CD4-positive, alpha-beta T cell treated with Interleukin-17A for 4 hours (primary cell): ENCODE measurements at places on chromosomes 4 and X.

- DNase-seq = no peak
These were observed 33.9 kb downstream of the BCLAF3 start for GRCh38 chrX:19956923-19957322.

DNA sequence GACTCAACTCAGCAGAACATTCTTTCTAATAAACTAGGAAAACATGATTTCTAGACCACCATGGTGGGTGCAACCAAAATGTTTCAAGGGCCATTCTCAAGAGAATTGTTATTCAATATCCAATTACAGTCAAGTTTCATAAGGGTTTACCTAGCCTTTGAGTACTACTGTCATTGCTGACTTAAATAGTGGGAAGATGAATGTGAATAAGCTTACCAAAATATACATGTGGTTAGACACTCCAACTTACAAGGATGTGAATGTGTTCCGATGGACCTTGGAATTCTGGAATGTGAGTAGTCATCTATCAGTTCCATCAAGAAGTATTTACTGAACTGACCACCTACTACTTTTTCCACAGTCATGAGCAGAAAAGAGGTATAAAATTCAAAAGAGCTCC, 16.9 kb downstream of the SH3RF1 start:
- DNase-seq = no peak

DNA sequence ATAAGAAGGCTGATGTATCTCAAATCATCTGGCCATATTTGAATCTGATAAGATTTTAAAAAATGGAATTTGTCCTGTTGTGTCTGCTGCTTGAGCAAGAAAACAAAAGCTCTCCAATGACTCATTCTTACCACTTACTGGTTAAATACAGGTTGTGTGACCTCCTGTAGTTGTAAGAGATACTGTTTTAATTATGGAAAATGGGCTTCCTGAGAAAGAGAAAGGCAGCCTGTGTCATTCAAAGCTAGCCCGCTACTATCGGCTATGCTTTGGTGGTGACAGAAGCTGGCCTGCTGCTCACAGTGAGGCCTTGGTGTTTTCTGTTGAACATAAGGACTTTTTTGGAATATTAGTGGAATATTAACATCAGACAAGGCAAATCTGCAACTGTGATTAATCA, 1722.1 kb upstream of the PCDH10 start:
- no peak for DNase-seq

GRCh38 chr4:131408102-131408501, 1741.0 kb upstream of the PCDH10 start:
- DNase-seq = no peak

DNA sequence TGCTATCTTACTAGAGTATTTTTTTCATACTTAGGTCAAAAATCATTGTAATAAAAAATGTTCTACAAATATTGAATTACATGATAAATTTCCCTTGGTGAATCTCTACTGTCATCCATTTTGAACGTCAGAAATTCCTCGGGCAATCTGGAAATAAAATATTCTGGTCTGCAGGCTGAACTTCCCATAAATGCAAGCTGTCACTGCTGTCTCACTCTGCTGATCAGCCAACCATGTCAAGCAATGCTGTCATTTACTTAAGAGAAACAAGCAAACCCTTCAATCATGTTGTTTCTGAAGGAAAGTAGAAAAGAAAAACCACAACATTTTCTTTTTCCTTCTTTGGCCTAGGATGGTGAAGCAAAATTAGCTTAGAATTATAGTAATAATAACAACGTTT, 514.2 kb upstream of the GALNT7 start:
- no peak for DNase-seq

DNA sequence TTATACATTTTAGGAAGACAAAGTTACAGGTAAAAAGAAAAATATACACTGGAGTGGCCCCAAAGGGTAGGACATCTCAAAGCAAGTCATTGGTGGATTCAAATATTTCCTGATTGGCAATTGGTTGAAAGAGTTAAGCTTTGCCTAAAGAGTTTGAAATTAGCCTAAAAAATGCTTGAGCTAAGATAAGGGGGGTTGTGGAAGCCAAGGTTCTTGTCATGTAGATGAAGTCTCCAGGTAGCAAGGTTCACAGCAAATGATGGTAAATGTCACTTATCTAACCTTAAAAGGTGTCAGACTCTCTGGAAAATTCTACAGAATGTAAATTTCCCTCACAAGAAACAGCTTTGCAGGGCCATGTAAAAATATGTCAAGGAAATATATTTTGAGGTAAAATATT, 596.7 kb downstream of the FAT4 start:
- DNase-seq = no peak

- no peak for DNase-seq
These were observed 394.2 kb downstream of the ARHGAP24 start for GRCh38 chr4:85869181-85869580.

GRCh38 chr4:61588621-61589402, 388.7 kb downstream of the ADGRL3 start:
- no peak for DNase-seq

DNA sequence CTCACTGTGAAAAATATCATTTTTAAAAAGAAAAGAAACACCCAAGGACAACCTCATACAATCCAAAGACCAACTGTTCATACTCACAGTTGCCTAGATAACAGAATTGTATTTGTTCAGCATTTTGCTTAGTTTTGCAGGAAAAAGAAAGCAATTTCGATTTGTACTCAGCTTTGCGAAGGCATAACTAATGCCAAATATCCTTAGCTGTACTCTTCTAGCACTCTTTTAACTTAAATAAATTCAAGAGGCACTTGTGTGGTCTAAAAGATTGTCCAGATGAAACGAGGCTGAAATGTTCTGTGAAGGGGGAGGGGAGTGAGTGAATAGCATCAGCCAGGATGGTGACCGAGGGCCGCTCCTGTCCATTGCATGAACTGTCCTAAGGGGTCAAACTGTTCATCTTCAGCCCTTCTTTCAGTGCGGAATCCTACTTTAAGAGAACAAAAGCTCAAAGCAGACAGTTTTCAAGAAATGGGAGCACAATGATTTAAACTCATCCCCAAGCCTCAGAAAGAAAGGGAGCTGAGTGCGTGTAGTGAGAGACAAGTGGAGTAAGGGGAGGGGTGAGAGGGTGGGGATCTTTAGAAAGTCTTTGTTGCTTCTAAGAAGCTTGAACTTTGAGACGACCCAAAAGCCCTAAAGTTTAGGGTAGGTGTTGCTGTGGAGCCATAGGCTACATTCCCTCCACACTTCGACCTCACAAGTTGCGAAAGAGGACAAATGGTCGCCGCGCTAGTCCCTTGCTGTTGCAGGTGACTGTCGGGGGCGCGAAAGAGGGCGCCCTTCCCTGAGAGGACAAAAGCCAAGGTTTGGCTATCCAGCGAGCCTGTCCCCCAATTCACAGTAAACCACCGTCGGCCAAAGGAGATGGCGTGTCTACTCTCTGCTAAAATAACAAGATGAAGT, 4.0 kb upstream of the NEUROG2 start:
- DNase-seq = no peak

DNA sequence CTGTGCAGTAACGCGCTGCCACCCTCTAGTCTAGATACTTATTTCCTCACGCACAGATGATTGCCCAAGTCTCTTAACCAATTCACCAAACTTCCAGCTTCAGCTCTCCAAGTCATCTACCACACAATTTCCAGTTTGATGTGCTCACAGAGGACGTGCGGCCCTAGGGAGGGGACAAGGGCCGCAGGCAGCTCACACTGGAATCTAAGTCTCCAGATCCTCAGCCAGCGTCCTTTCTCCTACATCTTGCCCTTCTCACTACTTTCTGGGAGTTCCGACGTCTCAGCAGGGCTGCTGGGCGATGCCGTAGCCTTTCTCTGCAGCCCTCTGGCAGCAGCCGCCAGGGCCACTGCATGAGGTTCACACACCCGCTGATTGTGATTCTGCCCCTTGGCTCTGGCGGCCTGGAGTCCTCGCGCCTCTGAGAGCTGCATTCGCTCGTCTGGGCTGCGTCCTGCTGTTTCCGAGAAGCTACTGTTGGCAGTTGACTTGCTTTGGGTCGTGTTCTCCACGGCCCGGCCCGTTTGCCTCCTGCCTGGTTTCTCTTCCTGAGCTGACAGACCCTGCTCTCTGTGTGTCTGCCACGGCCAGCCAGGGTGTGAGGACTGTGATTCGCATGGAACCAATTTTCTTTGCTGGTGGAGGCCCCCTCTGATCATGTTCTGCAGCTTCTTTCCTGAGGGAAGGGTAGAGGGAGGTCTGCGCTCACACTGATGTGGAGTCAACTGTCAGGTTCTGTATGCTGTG, 14.1 kb upstream of the TMEM131L start:
- DNase-seq = no peak

GRCh38 chr4:140808256-140808655, 52.1 kb upstream of the TBC1D9 start:
- DNase-seq = no peak

DNA sequence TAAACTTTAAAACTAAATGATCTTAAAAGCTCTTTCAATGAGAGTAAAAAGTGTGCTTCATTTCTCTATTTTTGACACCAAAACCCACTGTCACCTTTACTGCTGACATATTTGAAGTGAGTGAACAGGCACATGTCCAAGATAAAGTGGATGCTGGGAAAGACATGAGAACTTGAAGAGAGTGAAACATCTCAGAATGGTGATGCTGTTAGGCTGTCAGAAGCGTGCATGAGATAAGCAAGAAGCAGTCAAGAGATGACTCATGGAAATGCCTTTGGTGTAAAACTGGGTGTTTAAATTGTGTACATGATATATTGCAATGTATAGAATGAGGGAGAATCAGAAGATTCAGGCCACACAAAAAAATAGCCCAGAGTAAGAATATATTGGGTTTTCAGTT, 21.8 kb upstream of the GBA3 start:
- no peak for DNase-seq

GRCh38 chr4:53537606-53538005, 53.7 kb downstream of the LNX1 start:
- no peak for DNase-seq

DNA sequence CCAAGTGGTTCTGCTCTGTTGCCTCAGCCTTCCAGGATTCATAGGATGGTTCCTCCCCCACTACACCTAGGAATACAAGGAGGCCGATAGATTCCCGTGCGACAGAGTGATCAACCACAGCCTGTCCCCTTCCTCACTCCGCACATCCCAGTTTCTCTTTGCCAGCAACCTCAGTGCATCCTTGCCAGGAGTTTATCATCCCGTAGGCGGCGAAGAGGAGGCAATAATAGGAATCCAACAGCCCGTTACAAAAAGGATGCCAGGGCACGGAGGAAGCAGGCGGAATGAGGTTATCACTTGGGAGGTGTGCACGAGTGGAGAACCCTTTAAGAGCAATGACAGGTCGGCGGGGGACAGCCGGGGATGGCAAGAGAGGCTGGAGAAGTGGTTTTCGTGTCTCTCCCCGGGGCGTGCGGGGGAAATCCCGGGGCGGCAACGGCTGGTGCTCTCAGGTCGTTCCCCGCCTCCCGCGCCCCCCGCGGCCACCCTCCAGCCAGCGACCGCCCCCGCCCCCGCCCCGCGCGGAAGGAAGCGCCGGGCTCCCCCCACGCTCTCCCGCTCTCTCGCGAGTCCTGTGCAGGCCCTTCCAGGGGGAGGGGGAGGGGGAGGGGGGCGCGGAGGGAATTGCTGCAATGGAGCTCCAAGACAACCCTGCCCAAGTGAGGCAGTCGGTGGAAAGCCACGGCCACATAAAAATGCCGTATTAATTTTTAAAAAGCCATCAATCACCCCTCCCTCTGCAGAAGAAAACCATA, 1.6 kb downstream of the PPP3CA start:
- DNase-seq = peak; percentile 69

DNA sequence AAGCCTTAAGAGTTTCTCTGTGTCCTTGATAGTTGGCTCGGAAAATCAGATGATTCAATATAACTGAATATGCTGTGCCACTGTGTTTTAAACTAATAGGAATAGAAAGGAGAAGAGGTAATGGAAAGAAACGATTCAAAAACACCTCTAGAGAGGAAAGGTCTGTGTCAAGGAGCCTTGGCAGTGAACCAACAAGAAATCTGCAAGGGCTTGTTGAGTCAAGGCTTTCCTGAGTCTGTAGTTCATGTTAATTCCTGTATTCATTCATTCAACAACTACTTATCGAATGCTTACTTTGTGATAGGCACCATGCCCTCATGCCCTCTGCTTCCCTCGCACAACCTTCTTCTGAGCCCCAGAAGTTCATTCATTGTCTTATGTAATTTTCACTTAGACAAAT, 336.0 kb downstream of the PDHA2 start:
- no peak for DNase-seq

- no peak for DNase-seq
These were observed 51.6 kb downstream of the PPP3CA start for GRCh38 chr4:101295691-101296090.

DNA sequence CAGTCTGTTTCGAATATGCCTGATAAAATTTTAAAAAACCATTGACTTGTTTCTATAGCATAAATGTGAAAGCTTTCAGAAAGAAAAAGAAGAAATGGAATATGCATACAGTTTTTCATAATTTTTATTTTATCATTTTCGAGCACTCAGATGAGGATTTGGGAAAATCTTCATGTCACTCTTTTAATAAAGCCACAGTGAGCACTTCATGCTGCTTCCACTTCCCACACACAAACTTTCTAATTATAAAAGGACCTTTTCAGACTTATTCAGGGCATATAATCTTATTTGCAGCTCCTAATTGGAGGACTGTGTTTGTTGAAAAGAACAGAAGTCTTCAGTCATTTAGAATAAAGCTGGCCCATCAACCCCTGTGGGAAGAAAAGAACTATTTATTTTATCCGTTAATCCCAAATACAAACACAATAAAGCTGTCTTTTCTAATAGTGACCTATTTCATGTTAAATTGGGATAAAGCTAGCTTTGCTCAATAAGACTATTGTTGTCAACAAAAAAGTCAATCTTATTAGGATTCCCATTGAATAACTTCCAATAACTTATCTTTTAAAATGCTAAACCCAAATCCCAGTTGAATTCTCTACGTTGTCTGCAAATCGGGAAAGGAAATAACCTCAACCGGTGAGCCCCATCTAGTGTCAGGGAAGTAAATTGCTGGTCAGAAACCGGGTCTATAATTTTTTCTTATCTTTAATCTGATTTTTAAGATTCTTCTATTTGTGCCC, 211.5 kb downstream of the PDGFRA start:
- DNase-seq = no peak

DNA sequence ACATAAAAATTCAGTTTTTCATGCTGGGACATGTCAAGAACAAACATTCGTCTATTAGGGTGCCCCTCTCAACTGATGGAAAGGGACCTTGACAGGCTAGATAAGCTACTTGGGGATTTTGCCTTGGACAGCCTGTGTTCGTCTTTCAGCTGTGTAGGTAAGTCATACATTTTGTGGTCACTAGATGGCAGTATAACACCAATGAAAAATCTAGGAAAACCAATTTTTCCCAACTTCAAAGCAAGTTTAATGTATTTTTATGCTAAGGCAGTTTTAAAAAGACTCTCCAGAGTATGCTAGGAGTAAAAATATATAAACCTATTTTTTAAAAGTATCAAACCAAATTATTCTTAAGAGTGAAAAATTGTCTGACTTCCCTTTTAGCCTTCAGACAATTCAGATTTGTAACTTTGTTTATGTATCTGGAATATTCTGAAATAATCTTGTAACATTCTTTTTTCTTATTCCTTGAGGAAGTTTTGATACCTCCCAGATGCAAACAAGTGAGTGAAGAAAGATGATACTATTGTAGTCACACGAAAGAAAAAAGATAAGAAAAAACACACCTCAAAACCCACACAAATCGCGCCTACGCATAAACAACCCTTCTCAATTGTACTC, 158.3 kb downstream of the CPE start:
- DNase-seq = peak; percentile 3
